ENCODE measurements at places on chromosomes 5 and 9.

DNA sequence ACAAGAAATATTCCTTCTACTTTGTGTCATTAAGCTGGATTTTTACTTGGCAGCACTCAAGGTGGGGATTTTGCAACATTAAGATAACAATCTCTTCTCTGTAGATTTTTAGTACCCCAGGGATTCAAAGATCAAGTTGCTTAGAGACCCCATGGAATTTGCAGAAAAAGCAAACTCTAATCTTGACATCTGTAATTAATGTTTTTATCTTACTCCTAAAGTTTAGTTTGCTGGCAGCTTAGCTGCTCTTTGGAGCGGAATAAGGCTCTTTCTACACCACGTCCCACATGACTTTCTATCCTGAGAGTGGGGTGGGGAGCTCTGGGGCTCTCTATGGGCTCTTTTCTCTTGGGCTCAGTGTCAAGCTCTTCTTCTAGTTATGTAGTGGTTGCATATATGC lies 21.7 kb upstream of the SPDL1 start:
- DNase-seq: no peak

GRCh38 chr5:133863857-133864585 lies 104.4 kb downstream of the C5orf15 start:
- DNase-seq: no peak

DNA sequence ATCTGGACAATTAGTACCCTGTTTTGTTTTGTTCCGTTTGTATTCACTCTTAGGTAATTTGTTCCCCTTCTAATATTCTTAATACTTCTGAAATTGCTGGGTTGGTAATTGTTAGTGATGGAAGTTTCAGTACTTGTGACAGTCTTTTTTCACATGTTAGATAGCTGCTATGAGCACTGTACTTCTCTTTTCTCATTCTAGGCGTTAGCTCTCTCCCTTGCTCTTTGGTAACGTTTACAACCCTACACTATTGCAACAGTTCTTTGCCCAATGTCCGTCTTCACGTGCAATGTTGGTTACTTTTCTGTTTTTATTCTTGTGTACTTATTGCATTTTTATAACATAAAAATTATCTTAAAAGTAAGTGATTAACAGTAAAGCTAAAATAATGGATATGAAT lies 1509.0 kb downstream of the MAT2B start:
- no peak for DNase-seq

- DNase-seq: no peak
Measured at GRCh38 chr9:5633243-5633642, 4.3 kb downstream of the RIC1 start.

- DNase-seq: no peak
Measured at GRCh38 chr9:72386186-72386585, 21.2 kb upstream of the ZFAND5 start.

GRCh38 chr9:76729116-76729515 lies 35.1 kb upstream of the PCA3 start:
- no peak for DNase-seq

DNA sequence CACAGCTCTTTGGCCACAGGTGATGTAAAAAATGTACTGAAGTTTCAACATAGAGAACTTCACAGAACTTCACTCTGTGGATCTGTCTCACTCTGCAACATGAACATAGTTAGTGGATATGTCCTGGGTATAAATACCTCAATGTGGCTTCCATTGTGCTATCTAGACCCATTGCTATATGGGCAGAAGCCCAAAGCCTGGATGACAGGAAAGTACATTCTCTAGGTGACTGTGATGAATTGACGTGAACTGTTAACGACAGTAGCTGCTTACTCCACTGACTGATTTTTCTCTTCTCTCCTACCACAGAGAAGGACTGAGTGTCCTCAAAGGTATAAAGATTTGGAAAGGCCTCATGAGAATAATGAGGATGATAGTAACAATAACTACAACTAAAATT lies 270.1 kb upstream of the FTMT start:
- no peak for DNase-seq

GRCh38 chr9:83406921-83407320 lies 131.3 kb downstream of the FRMD3 start:
- DNase-seq: no peak

DNA sequence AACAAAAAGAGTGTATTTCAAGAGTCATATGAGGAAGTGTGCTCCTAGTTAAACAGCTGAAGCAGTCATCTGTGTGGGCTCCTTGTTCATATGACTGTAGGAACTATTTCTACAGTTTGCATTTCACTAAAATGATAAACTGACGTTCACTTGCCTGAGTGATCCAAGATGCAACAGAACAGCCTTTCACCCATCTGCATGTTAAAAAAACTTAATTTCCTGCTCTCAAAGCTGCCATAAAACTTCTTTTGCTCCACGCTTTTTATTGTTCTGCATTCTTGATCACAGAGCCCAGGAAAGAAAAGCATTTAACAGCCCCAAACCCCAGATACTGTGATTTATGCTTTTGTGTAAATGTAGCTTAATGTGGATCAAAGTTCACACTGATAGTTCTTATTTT lies 43.9 kb downstream of the ZNF608 start:
- DNase-seq: no peak

GRCh38 chr9:123608104-123608503 lies 252.1 kb downstream of the CRB2 start:
- no peak for DNase-seq

Data from neuronal stem cell (in vitro differentiated cells).